ENCODE measurements at places on chromosomes 6 and 20.

DNA sequence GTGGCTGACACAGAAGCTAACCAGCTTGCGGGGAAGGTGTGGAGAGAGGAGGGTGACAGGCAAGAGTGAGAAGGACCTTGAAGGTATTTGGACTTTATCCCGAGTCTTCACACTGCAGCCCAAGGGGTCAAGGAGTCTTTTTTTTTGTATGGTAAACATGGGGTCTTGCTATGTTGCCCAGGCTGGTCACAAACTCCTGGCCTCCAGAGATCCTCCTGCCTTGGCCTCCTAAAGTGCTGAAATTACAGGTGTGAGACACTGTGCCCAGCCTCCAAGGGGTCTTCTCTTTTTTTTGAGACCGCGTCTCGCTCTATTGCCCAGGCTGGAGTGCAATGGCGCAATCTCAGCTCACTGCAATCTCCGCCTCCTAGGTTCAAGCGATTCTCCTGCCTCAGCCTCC, 9.2 kb downstream of the SOX12 start:
- no peak for DNase-seq

DNA sequence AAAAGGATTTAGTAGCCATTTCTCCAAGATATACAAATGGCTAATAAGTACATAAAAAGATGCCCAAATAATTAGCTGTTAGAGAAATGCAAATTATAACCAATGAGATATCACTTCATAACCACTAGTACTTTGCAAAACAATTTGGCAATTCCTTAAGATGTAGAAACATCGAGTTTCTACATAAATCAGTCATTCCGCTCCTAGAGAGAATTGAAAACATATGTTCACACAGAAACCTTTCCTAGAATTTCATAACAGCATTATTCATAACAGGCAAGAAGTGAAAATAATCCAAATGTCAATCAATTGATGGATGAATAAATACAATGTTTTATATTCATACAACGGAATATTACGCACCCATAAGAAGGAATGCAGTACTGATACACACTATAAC, 20.5 kb upstream of the NT5E start:
- DNase-seq: no peak

DNA sequence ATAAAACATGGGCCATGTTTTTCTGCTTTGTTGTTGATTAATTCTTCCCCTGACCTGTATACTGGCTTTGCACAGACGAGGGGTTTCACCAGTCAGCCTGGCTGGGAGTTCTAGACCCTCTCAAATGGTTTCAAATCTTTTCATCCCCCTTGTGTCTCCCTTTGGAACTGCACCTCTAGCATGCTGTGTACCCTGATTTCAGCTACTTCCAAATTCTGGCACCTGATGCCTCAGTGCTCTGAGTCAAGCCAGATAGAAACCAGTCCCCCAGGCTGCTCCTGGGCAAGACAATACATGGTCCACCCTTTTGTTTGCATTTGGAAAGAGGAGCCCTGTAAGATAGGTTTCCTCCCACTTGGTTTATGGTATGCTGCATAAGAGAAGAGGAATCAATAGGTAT, 290.2 kb downstream of the BTBD3 start:
- DNase-seq: no peak

- no peak for DNase-seq
These were observed 47.4 kb upstream of the FOXC1 start for GRCh38 chr6:1562171-1562955.

DNA sequence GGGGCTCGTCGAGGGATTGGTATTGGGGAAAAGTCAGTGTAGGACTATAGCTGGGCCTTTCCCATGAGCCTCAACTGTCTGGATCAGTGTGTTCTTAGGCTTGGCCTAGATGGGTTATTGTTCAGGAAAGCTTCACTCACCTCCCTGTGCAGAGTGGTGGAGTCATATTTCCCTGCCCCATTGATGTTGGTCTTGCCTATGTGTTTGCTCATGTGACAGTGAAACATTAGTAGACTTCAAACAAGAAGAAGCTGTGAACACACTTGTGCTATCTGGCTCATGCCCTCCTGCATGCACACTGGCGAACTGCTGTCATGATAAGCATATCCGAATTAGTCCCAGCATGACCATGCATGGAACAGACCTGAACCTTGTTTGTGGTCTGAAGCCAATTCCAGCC, 171.1 kb downstream of the DHX35 start:
- no peak for DNase-seq

DNA sequence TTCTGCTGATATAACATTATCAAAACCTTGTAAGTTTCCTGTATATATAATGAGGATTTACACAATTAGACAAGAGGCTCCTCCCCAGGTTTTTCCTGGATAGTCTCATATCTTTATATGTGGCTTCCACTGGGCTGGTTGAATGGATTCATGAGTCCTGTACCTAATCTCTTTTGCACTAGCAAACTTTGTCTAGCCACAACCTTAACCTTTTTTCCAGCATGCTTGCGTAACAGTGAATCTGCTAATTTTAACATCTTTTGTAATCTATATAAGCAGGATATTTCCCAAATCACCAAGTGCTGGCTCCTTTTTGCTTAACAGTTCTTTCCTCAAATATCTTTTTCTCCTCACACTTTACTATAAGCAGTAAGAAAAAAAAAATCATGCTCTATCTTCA, 153.6 kb downstream of the COL21A1 start:
- no peak for DNase-seq

DNA sequence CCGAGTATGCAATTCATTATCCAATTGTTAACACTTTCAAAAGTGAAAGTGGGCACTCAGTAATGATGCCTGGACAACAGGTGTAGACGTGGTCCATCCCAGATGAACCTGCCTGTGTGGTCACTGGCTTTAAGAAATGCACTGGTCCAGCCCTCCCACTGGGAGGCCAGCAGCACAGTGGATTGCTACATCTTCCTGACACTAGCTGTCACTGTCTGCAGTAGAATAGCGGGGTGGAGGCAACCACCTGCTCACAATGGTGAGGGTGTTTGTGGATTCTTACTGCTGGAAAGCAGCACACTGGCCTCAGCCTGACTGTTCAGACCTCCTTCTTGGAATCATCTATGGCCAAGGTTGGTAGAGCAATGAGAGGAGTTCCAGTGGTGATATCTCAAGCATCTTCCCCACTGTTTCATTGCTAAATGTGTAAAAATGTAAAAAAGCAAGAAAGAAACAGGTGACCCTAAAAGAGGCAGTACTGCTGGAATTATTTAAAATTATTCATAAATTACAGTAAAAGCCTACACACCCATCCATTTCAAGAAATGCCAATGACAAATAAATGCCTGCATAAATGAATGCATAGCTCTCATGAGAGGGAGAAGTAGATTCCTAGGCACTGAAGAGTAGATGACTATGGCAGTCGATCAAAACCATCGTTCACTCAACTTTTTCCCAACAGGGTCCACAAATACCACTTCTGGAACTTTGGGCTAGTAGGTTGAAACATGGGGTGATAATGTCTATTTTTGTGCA, 228.0 kb upstream of the PLN start:
- no peak for DNase-seq

- DNase-seq: no peak
These were observed 17.1 kb upstream of the GMNN start for GRCh38 chr6:24757611-24758010.

- DNase-seq: no peak
These were observed 700 bp downstream of the DTD1 start for GRCh38 chr20:18588574-18588933.

DNA sequence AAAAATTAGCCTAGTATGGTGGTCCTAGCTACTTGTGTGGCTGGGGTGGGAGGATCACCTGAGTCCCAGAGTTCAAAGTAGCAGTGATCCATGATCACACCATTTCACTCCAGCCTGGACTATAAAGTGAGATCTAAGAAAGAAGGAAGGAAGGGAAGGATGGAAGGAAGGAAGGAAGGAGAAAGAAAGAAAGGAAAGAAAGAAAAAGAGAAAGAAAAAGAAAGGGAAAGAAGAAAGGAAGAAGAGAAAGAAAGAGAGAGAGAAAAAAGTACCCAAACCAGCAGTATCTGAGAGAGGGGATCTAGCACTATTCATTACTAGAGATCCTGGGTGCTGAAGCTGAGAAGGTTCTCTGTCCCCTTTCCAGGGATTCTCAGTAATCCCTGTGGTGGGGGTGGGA, 197.8 kb downstream of the CD83 start:
- no peak for DNase-seq

- DNase-seq: no peak
These were observed 128.9 kb upstream of the AKIRIN2 start for GRCh38 chr6:87830907-87831306.

Data from activated T-helper 1 cell treated with anti-CD3 and anti-CD28 coated beads, Interleukin-2, amount 50 U/mL, for 16 hours (primary cell).